ENCODE measurements at places on chromosomes 3 and 15.

- DNase-seq, result no peak
These were observed 80.9 kb downstream of the PRICKLE2 start for GRCh38 chr3:64144241-64144900.

DNA sequence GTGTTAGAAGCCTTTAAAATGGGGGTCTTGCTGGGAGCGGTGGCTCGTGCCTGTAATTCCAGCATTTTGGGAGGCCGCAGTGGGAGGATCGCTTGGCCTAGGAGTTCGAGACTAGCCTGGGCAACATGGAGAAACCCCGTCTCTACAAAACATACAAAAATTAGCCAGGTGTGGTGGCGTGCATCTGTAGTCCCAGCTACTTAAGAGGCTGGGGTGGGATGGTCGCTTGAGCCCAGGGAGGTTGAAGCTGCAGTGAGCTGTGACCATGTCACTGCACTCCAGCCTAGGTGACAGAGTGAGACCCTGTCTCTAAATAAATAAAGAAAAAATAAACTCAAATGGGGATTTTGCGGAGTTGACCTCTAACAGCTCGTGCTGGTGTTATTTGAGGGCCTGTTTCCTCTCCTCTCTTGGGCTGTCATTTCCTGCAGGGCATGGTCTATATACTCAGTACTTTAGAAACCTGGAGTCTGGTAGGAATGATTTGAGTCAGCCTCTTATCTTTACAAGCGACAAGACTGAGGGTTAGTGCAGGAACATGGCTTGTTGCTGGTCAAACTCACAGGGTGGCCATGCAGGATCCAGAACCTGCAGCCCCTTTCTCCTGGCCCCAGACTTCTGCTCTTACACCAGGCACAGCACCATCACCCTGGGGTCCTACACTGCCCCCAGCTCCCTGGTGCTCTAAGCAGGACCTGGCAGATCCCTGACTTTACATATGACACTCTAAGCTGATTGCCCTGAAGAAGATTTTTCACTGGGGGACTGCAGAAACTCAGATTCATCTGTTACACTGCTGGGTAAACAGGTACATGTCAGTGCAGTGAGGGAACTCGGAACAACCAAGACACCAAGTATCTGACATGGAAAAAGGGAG, 15.1 kb downstream of the EHD4 start:
- DNase-seq, result no peak

DNA sequence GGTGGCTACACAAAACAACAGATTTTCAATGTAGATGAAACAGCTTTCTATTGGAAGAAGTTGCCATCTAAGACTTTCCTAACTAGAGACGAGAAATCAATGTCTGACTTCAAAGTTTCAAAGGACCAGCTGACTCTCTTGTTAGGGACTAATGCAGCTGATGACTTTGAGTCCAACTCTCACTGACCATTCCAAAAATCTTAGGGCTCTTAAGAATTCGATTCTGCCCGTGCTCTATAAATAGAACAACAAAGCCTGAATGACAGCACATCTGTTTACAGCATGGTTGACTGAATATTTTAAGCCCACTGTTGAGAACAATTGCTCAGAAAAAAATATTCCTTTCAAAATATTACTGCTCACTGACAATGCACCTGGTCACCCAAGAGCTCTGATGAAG, 202.4 kb upstream of the PRICKLE2 start:
- no peak for DNase-seq

- no peak for DNase-seq
These were observed 4.3 kb downstream of the SLCO3A1 start for GRCh38 chr15:91857772-91858171.
